ENCODE measurements at places on chromosomes 13 and 19.

- DNase-seq = no peak
These were observed 58.1 kb downstream of the MRPL57 start for GRCh38 chr13:21234526-21234925.

DNA sequence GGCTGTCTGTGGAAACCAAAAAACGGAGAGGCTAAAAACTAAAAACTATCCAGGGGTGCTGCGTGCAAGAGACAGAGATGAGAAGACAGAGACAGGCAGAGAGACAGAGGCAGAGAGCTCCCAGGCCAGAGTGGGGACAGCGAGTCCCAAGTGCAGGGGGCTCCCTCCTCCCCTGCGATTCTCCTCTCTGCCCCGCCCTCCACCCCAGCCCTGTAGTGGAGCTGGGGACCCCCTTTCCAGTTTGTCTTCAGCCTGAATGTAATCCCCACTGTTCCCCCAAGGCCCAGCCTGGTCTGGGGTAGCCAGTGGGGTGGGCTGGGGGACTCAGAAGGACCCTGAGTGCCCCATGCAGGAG is 2.0 kb downstream of the NFIC start:
- DNase-seq = no peak

GRCh38 chr19:9971166-9971897 is 35.0 kb upstream of the OLFM2 start:
- no peak for DNase-seq

DNA sequence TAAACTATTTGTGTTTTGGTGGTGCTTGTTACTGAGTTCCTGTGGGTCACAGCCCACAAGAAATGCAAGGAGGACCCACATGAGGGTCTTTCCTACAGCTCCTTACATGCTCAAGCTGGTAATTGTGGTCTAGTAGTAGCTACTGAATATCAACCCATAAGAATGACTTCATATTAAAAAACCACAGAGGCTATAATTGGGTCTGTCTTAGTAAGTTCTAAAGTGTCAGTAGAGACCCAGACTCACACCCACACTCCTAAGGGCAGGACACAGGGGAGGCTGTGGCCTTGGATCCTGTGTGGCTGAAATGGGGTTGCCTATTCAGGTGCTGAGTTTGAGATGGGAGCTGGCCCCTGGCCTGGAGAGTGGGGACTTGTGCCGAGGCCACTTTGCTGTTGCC is 19.6 kb downstream of the TFDP1 start:
- no peak for DNase-seq

GRCh38 chr13:75404726-75405125 is 77.2 kb downstream of the TBC1D4 start:
- no peak for DNase-seq

Measured in neuronal stem cell (in vitro differentiated cells).